ENCODE measurements at places on chromosomes 4 and X. TPM values are rescaled to one million over a fixed set of nuclear protein-coding genes. Genes with fewer than 3 reads are reported as not detected.

DNA sequence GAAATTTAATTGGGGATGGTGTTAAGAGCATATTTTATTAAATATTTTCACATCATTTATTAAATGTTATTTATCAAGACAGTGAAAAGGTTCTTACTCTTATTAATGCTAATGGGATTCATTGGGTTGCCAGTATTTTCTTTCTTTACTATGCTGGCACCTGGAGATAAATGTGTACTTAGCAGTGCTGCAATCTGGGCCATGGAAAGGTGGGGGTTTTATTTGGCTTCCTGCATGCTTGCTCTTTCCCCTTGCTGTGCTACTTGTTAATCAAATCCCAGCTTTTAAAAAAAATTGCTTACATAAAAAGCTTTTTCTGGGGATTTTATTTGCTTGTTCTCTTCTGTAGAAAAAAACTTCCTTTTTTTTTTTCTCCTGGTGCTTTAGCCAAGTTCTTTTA lies 48.3 kb downstream of the ZAR1 start:
- H3K27ac ChIP-seq = no peak overlapping the region
- peaks cover 3% of the 10 kb centered on the region for H3K4me1 ChIP-seq
- H3K36me3 ChIP-seq = peaks cover 43% of the 10 kb centered on the region
- H3K27me3 ChIP-seq = no peaks in the 10 kb centered on the region

GRCh38 chrX:44733931-44734330 lies 109.9 kb upstream of the DUSP21 start:
- no peaks in the 10 kb centered on the region for H3K4me1 ChIP-seq
- H3K4me3 ChIP-seq = no peak overlapping the region
- no peak overlapping the region for H3K27ac ChIP-seq
- no peaks in the 10 kb centered on the region for H3K36me3 ChIP-seq
- no peak for DNase-seq
- no peaks in the 10 kb centered on the region for H3K27me3 ChIP-seq

GRCh38 chr4:2545321-2546013 lies 9.0 kb downstream of the FAM193A start:
- H3K36me3 ChIP-seq = peaks cover 3% of the 10 kb centered on the region
- no peak overlapping the region for H3K4me3 ChIP-seq
- H3K4me1 ChIP-seq = no peaks in the 10 kb centered on the region
- no peak for DNase-seq

DNA sequence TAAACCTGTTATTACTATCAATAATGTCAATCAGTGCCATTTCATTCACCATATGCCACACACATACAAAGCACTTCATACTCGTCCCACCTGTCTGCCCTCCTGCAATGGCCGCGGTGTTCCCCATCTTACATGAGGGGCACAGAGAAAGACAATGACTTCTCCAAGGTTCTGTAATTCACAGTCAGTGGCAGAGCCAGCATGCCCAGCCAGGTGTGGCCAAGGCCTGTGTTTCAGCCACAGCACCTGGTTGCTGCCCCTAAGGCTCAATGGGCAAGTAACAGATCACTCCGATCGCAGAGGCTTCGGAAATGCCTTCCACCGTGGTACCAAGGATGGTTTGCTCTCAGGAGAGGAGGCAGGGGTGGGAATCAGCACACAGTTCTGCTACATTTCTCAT lies 10.9 kb downstream of the AFAP1 start:
- no peak overlapping the region for H3K4me3 ChIP-seq
- no peaks in the 10 kb centered on the region for H3K27me3 ChIP-seq
- no peaks in the 10 kb centered on the region for H3K36me3 ChIP-seq
- no peak overlapping the region for H3K27ac ChIP-seq
- no peak for DNase-seq

Gene CORIN
- 9.1 TPM for total RNA-seq

Gene CLOCK
- total RNA-seq = 29.7 TPM

Gene NR3C2
- total RNA-seq = 43.9 TPM

Gene DMRTC1B
- total RNA-seq = 0.43 TPM
